Stimulated activated CD8-positive, alpha-beta memory T cell treated with anti-CD3 and anti-CD28 coated beads, Interleukin-15, amount 100 ng/mL, for 4 hours (primary cell): ENCODE measurements at places on chromosomes 5 and 9.

DNA sequence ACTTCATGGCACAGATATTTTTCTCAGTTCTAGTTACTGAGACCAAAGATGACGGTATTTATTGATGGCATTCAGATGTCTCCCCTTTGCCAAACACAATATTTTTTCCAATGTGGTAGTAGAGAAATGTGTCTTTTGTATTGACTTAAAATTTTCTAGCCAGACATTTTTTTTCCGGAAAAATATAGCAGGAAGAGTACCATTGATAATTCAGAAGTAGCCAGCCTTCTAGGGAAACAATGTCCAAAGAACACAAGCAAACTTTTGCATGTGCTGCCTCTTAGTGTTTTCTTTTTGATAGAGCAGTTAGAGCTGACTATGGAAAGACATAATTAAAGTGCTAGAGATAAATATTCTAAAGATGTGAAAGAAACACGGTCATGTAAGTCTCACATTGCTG lies 231.4 kb downstream of the MARCHF11 start:
- no peak for DNase-seq

DNA sequence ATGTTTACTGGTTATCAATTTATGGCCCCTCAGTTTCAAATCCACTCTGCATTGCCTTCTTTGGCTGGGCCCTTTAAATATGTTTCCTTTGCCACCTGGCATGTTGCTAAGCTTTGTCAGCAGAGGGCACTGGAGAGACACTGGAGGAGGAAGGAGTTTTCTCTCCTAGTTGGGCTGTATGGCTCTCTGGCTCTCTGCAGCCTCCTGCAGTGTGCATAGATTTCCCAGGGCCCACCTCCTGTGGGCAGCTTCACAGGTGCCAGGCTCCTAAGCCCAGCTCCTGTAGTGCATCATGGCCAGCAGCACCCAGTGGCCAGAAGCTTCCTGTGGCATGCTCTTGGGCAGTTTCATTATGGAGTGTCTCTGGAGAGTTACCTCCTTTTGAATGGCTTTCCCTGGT lies 23.3 kb downstream of the CAVIN4 start:
- peak; percentile 3 for DNase-seq

- no peak for DNase-seq
Measured at GRCh38 chr9:81879501-81879916, 48.7 kb upstream of the SPATA31D4 start.

GRCh38 chr9:69168709-69169217 lies 5.3 kb upstream of the TJP2 start:
- DNase-seq, result no peak

- no peak for DNase-seq
Measured at GRCh38 chr5:117315170-117315569, 740.5 kb upstream of the SEMA6A start.

DNA sequence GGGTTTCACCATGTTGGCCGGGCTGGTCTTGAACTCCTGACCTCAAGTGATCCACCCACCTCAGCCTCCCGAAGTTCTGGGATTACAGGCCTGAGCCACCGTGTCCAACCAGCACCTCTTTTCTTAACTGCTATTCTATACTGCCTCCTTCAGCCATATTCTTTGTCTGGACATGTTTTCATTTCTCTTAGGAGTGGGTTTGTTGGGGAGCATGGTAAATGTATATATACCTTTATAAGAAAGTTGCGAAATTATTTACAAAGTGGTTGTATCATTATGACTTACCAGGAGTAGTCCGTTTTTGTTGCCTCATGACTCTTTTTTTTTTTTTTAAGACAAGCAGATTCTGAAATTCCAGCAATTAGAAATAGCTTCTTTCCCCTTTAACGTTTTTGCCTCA lies 38.7 kb downstream of the CDC42SE2 start:
- no peak for DNase-seq

DNA sequence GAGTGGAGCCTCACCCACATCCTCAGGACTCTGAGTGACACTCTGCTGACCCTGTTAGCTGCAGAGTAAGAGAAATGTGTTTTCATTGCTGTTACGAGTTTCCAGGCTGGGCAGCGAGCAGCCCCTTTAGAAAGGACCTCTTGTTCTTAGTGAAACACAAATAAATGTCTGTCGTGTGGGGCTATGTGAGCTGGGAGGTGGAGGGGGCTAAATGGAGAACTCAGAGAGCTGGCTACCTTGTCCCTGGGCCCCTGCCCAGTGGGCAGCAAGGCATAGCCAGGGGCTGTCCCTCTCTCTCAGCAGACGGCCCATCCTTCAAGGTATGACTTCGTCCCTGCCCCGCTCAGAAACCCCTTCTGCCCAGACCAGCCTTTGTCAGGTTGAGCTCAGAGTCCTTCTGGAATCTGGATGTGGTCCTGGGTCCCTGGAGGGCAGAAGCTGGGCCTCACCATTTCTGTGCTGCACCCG lies 10.2 kb downstream of the DCANP1 start:
- DNase-seq, result no peak

- DNase-seq, result no peak
Measured at GRCh38 chr5:59712836-59713497, 180.6 kb downstream of the PDE4D start.

DNA sequence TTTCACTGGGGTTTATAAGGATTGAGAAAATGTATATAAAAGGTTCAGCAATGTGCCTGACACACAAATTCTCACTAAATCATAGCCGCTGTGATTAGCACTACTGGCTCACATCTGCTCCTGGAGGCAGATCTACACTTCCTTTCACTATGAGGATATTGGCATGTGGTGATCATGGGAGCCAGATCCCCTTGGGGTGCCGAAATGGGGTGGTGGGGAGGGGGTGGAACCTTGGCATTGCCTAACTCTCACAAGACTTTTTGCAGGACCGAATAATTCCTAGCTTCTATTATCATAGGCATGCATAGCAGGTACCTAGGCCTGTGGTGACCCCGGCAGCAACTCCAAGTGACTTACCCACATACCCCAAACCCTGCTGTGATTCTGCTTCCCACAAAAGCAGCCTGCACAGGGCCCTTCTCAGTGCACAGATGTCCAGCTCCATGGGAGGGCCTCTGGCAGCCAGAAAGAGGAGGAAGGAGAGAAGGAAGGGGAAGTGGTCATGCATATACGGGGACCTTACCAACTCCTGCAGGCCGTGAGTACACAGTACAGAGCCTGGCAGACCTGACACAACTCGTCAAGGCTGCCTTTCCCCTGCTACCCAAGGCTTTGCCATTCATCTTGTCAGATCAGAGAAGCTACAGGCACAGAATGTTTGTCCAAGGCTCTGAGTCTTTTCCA lies 61.3 kb upstream of the IQGAP2 start:
- no peak for DNase-seq

- DNase-seq, result no peak
Measured at GRCh38 chr5:44372028-44372427, 17.2 kb downstream of the FGF10 start.

DNA sequence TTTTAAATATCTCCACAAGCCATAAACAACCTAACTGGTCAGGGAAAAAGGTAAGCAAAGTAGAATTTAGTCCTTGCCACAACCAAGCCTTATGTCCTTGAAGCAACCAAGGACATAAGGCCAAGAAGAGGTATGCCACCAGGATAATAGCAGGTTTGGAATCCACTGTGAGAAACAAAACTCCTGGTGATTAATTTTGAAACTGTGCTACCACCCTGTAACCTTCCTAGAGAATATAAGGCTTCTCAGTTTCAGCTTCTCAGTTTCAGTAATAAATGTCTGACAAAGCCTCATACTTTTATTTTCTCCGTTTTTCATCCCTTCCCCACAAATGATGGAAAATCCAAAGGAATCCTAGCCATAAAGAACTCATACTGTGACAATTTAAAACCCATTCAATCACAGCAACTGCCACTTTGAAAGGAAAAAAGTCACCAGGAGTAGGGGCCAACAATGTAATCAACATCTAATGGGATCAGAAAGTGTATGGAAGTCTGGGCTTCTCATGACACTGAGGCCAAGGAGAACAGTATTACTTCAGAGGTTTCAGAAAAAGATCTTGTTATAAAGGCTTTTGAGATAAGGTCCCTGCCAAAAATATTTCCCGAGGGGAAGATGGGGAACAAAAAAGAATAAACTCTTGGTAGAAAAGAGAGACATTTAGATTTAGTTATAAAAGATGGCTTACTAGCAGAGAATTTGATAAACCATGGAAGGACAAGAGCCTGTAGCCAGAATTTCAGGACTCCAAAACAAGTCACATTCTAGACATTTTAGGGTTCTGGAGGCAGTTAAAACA lies 189.2 kb downstream of the TSSK1B start:
- DNase-seq, result no peak

DNA sequence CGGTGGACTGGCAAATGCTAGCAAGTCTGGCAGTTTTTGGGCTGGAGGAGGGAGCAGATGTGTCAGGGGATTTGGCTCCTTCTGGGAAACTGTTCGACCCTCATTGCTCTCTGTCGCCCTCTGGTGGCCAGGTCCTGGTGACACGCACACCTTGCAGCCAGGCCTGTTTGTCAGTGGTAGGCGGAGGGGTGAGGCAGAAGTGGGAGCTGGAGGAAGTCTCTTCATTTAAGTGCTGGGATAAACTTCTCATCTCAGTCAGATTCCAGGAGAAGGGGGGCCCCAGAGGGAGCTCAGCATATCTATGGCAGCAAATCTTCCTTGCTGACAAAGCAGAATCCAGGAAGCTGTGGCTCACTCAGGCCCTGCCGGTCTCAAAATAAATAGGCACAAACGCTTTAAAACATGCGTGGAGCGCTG lies 326.5 kb downstream of the ZSWIM6 start:
- DNase-seq, result peak; percentile 60

DNA sequence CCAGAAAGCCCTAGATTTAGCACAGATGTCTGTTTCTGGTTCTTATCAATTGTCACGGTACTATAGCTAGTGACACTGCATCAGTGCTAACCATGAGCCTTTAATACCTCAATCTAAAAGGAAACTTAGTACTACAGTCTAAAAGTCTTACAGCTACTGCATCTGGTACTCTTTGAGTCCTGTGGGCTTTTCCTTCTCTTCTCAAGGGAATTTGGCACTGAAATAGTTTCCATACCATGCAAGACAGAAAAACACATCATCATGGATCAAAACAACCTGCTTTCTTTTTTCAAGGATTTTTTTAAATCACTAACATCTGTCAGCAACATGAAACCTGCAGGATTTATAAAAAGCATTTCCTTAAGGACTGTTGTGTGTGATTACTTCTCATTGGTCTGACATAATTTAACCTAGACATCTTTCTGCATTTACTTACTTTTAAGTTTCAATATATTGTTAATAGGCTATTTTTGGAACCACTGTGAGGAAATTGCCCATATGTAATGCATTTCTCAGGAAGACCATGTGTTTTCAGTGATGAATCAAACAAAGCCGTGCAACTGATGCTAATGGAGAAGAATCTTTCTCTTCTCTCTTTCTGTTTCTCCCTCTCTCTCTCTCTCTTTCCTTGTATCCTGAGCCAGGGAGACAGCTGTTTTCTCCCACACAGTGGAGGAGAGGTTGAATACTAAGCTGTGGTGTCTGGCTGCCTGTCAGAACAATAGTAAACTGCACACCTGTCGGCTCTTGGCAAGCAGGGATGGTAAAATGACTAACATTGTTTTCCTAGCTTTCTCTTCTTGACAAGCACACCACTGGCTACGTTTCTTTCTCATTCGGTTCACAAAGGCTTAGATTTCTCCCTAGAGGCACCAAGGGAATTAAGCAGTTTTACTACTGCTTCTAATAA lies 273.4 kb downstream of the CSNK1G3 start:
- DNase-seq, result no peak

GRCh38 chr5:92635001-92635461 lies 946.0 kb downstream of the NR2F1-AS1 start:
- no peak for DNase-seq

DNA sequence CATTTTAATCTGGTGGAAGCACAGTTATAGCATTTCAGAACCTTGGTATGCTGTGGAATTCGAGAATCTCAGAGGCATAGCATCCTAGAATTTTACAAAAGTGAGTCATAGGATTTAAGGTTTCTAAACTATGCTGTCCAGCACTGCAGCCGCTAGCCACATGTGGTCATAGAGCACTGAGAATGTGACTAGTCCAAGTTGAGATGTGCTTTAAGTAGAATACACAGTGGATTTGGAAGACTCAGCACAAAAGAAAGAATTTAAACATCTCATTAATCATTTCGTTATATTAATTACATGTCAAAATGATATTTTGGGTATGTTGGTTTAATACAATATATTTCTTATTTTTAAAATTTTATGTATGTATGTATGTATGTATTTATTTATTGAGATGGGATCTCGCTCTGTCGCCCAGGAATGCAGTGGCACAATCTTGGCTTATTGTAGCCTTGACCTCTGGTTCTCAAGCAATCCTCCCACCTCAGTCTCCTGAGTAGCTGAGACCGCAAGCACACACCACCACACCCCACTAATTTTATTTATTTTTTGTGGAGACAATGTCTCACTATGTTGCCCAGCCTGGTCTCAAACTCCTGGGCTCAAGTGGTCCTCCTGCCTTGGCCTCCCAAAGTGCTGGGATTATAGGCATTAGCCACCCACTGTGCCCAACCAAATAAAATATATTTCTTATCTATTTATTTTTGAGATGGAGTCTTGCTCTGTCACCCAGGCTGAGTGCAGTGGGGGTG lies 20.4 kb upstream of the RPS14 start:
- DNase-seq, result no peak

- no peak for DNase-seq
Measured at GRCh38 chr9:128153947-128154695, 4.9 kb downstream of the LCN2 start.

DNA sequence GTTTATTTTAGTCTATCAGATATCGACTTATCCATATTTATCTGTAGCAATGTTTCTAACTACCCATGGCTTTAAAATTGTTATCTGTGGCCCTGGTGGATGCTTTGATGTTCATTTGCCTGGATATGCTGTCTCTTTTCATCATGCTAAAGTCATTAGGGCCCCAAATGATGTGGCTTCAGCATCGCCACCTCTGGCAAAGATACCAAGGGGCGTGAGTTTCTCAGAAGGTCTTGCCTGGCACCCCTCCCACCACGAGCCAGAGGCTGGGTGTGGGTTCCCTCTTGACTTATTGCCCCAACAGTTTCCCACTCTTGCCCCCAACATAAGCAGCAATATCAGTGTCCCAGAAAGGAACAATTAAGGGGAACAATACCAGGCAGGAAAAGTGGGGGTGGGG lies 5.4 kb downstream of the ROPN1L start:
- no peak for DNase-seq
